ENCODE measurements at places on chromosomes 1 and 21.

- no peak for DNase-seq
Observed at GRCh38 chr1:65998763-65999583, 206.3 kb downstream of the PDE4B start.

DNA sequence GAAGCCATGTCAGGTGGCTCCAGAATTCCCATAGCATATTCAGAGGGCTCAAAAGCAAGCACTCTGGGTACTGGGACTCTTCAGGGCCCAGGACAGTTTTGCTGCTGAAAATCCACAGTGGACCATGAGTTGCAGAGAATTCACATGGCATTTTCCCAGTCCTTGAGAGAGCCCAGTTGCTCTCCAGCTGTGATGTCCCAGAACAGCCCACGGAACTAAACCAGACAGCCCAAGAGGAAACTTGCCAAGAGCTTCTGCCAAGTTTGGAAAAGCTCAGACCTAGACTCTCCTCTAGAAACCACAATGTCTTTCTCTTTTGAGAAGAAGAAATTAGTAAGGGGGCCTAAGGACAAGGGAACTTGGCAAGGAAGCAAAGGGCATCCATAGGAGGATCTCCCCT is 69.4 kb downstream of the RGS2 start:
- DNase-seq: no peak

GRCh38 chr1:228530086-228530758 is 43.0 kb downstream of the RNF187 start:
- DNase-seq: no peak

GRCh38 chr1:221022331-221022730 is 143.1 kb downstream of the HLX start:
- no peak for DNase-seq

DNA sequence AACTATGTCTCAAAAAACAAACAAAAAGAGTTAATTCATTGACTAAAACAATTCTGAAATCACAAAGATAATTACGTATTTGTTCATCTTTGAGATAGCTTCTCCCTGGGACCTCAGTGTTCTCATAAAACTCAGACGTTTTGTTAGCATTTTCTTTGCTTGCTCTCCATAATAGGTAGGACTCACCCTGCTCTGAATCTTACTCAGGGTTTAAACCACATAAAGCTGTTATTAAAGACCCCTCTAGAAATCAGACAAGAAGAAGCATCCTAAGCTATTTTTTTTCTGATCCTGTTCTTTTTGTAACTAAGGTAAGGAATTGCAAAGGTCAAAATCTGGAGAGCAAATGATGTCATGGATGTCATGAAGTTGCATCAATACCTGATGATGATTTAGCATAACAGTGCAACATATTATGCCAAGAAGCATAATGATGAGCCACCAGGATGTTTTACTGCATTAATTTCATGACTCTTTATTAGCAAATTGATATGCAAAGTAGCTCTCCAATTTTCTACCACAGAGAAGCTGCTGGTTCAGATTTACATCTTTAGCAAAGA is 2.4 kb downstream of the FBXO42 start:
- no peak for DNase-seq

DNA sequence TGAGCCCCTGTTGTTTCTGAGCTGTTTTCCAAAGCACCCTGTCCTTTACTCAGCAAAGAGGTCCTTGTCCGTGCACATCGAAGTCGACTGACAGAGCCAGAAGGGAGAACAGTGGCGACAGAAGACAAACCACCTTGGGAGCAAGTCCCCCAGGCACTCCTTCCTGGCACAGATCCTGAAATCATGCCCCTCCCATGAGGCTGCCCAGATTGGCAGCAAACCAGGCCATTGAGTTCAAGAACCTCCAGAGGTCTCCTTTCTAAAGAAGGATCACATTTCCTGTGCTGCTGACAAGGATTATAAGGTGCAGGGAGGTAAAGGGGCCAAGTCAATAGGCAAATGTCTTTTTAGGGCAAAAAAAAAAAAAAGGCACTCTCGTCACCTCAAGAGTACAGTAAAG is 84.7 kb upstream of the HIVEP3 start:
- DNase-seq: no peak

Data from D721Med (cell line).